ENCODE measurements at places on chromosomes 2 and 18. TPM values are rescaled to one million over a fixed set of nuclear protein-coding genes. Genes with fewer than 3 reads are reported as not detected.

The PRKAG3 gene
- total RNA-seq = not detected

The SPHKAP gene
- total RNA-seq = 0.05 TPM

The DSG4 gene
- total RNA-seq = not detected

The D2HGDH gene
- 11.4 TPM for total RNA-seq

The RNU2-63P gene
- total RNA-seq = 6.9 TPM

GRCh38 chr2:217959723-217960122, 43.1 kb downstream of the TNS1 start:
- no peak for DNase-seq

DNA sequence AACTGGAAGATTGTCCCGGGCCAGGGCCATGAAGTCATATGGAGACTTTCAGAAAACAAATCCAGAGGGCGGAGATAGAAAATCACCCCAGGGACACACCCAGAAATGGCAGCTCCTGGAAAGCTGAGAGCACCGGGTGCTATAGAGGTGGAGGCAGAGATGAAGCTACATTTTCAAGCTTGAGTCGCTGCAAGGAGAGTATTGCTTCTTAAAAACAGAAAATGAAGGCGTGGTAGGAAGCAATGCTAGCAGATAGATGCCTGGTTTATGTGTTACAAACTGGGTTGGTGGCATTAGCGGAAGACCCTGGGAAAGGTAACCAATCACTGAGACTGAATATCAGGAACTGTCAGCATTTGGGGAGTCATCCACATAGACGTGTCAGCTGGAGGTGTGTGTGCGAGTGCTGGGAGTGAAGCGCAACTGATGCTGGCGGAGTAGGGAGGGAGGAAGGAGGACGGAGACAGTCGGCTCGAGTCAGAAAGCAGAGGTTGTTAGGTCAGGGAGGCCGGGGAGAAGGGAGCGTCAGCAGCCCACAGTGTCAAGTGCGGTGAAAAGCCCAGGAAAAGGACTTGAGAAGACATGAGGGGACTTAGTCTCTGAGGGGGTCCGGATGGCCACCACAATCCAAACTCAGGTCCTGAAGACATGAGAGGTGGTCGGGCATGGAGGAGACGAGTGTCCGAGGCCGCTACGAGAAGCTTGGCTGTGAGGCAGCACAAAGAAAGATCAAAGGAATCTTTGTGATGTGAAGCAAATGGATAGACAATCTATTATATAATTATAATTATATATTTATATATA, 45.4 kb downstream of the C18orf63 start:
- DNase-seq = no peak

DNA sequence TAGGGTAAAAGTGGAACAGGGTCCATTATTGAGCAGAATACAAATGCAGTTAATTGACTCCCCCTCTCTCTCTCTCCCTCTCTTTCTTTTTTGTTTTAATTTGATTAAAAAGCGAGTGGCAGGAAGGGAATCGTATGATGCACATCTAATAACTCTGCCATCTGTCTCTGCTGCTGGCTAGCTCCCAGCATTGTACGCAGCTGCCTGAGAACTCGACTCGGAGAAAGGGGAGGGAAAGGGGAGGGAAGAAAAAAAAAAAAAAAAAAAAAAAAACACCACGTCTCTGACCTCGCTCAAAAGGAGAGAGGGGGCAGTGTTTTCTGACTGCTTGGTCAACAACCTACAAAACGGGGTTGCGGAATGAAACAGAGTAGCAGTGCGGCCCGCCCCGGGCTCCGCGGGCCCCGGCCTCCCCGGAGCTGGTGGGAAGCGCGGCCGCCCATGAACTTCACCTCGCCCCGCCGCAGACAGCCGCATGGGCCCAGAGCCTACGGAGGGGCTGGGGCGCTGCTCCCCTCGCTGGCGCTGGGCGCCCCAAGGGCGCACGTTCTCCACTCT, 265.7 kb downstream of the TCF4 start:
- peak; percentile 50 for DNase-seq

DNA sequence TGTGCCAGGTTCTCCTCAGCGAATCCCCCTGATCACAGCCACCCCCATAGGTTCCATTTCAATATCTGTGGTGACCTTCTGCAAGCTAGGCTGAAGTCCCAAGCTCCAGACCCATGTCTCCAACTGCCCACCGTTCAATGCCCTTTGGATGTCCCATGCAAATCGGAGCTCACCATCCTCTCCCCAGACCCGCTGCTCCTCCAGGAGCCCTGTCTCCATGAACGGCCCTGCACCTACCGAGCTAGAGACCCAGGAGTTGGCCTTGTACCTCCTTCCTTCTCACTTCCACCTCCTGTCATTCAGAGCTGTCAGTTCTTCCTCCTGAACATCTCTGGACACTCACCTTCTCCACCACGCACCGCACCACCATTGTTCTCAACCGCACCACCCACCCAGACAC, 1.0 kb upstream of the FAHD2A start:
- no peak for DNase-seq

DNA sequence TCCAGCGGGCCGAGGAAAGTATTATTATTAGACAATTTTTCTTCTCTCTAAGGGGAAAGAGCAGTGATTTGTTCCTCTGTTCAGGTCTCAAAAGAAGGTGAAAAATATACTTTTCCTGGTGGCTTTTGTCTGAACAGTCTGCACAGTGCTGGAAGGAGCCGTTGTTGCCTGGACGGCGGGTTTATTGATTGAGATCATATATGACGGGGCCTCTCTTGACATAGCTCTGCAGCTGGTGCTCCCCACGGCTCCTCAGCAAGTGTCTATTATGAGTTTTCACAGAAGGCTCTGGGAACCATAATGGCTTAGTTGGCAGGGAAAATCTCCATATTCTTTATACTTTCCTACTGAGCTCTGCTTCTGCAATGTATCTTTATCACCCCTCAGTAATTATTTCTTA, 42.9 kb downstream of the FSHR start:
- DNase-seq = no peak

DNA sequence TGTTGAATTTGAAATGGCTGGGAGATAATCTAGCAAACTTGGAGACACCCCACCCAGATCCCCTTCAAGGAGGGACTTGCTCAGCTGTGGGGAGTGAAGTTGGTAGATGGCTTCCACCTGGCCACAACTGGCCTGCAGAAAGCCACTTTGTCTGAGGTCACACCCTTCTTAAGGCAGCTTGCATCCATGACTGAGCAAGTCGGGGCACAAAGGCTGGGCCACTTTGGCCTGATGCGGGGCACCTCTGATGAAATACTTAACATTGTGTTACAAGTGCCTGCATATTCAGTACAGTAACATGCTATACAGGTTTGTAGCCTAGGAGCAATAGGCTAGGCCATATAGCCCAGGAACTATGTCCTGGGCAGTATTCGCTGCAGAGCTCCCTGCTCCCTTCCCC, 13.4 kb upstream of the RPL37A start:
- DNase-seq = no peak

DNA sequence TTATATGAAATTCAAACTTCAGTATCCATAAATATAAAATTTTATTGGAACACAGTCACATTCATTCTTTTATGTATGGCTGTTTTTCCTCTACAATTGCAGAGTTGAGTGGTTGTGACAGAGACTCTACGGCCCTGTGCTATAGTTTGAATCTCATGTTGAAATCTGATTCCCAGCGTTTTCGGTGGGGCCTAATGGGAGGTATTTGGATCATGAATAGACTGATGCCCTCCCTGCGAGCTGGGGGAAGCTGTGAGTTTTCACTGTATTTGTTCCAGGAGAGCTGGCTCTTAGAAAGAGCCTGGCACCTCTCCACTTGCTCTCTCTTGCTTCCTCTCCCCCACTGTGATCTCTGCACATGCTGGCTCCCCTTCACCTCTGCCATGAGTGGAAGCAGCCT, 1.7 kb downstream of the PFN4 start:
- no peak for DNase-seq

DNA sequence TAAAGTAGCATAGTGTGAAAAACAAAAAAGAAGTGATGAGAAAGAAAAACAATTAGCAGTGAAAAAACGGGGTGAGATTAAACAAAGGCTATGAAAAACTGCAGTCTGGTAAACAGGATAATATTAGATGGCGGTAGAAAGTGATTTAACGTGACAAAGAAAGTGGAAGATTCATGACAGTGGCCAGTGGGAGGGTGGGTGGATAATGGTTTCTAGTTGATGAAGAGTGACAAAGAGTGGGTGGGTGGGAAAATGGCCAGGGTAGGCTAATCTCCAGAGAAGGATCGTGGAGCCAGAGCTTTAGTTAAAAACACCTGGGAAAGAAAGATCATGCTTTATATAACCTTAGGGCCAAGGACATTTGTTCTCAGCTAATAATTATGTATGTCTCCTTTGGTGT, 1667.8 kb downstream of the LRP1B start:
- no peak for DNase-seq

- no peak for DNase-seq
Measured at GRCh38 chr18:70036771-70037347, 89.2 kb upstream of the CD226 start.

- no peak for DNase-seq
Measured at GRCh38 chr2:55365303-55365702, 54.4 kb downstream of the CCDC88A start.

DNA sequence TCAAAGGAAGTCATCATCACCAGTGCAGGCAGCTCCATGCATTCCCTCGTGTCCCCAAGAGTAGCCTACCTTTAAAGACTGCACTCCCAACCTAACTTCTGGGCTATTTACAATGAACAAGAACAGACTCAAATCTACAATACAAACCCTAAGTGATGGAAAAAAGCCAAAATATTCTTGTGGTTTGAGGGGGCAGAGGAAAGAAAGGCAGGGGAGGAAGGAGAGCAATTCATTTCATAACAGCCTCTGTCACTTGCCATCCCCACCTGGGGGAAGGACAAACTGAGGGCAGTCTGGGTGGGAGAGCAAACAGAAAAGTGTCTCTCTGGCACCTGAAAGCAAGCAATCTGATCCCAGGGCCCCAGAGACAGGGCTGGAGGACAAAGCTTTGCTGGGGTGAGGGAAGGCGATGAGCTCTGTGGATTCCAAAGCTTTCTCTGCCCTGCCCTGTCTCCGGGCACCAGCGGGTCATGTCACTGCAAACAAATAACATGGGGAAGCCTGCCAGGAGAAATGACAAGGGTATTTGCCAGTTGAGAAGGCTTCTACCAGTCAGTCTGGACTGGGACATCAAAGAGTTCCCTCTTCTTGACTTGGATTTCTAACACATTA, 528.0 kb upstream of the TNP1 start:
- no peak for DNase-seq

GRCh38 chr18:11405804-11406203, 203.6 kb upstream of the SLC35G4 start:
- no peak for DNase-seq

- DNase-seq = no peak
Measured at GRCh38 chr2:219621935-219622334, 5.5 kb upstream of the SLC4A3 start.

Measured in endothelial cell (in vitro differentiated cells).